ENCODE measurements at places on chromosomes 1 and 21.

GRCh38 chr1:6587261-6588005 lies 7.6 kb downstream of the ZBTB48 start:
- DNase-seq, result peak; percentile 24

DNA sequence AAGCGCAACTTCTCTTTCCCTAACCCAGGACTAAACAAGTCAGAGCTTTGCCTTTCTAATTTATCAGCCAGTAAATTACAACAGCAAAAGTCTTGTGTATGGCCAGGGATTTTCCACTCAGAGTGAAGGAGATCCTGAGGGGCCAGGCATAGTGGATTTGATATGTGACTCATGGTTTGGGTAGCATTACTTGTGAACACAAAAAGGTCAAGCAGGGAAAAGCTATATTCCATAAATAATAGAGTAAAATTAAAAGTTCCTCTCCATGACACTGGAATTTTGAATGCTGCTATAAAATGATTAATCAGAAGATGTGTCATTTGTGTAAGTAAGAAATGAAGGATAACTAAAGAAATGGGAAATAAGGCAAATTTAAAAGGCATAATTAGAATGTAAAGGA lies 284.8 kb downstream of the HLX start:
- DNase-seq, result no peak

- DNase-seq, result peak; percentile 95
These were observed 72.5 kb downstream of the NDUFS5 start for GRCh38 chr1:39098546-39099250.

GRCh38 chr1:91725618-91725988 lies 160.3 kb downstream of the TGFBR3 start:
- DNase-seq, result no peak
